ENCODE measurements at places on chromosomes 5 and 9. TPM values are rescaled to one million over a fixed set of nuclear protein-coding genes. Genes with fewer than 3 reads are reported as not detected.

DNA sequence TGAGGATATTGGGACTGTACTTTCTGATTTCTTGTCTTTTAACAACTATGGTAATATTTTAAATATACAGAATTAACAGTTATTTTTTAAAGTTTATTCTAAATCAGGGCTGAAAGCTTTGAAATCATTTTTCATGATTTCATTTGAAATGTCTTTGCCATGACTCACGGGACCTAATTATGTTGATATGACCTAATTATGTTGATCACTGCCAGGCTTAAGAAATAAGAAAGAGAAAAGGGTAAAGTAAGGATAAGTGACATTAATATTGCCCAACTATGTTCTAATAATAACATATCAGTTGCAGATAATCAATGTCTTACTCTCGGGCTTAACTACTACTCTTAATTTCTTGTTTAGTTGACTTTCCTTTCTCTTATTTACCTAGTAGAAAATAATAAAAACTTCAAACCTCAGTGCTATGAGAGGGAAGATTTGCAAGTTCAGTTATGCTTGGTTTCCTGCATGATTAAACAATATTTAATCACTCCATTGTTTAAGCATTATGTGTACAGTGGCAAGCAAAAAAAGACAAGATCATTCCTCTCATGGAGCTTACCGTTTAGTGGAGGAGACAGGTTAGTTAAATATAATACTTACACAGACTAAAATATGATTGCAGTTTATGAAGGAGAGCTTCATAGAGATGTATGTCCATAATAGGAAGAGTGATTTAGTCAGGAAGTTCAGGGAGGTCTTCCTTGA, 67.0 kb upstream of the EIF4EBP3 start:
- no peak overlapping the region for H3K4me3 ChIP-seq
- no peaks in the 10 kb centered on the region for H3K27me3 ChIP-seq
- H3K36me3 ChIP-seq, result peaks cover 24% of the 10 kb centered on the region
- peaks cover 6% of the 10 kb centered on the region for H3K4me1 ChIP-seq

GRCh38 chr5:31021181-31021624, 172.3 kb upstream of the CDH6 start:
- peaks cover 45% of the 10 kb centered on the region for H3K4me1 ChIP-seq
- peak overlapping the region; percentile 60 for H3K27ac ChIP-seq
- peak; percentile 88 for DNase-seq
- H3K4me3 ChIP-seq, result no peak overlapping the region
- H3K27me3 ChIP-seq, result no peaks in the 10 kb centered on the region
- no peaks in the 10 kb centered on the region for H3K36me3 ChIP-seq

GRCh38 chr9:123523001-123523400, 167.0 kb downstream of the CRB2 start:
- no peak overlapping the region for H3K27ac ChIP-seq
- H3K36me3 ChIP-seq, result no peaks in the 10 kb centered on the region
- H3K4me3 ChIP-seq, result no peak overlapping the region
- DNase-seq, result no peak
- no peaks in the 10 kb centered on the region for H3K27me3 ChIP-seq

- H3K36me3 ChIP-seq, result no peaks in the 10 kb centered on the region
- DNase-seq, result no peak
- H3K4me3 ChIP-seq, result no peak overlapping the region
These were observed 223.7 kb upstream of the GRAMD2B start for GRCh38 chr5:126199467-126199866.

GRCh38 chr9:124735121-124735520, 36.0 kb downstream of the NR6A1 start:
- peaks cover 14% of the 10 kb centered on the region for H3K4me1 ChIP-seq
- H3K27me3 ChIP-seq, result no peaks in the 10 kb centered on the region
- H3K4me3 ChIP-seq, result no peak overlapping the region
- no peaks in the 10 kb centered on the region for H3K36me3 ChIP-seq
- 0 out of 2 replicates have a peak overlapping the region, but pooled peaks have one; percentile 25 for H3K27ac ChIP-seq
- peak; percentile 69 for DNase-seq

The IFNA13 gene
- total RNA-seq, result not detected
